ENCODE measurements at places on chromosomes 1 and 21.

- DNase-seq = no peak
Observed at GRCh38 chr1:237858992-237859391, 31.7 kb downstream of the ZP4 start.

DNA sequence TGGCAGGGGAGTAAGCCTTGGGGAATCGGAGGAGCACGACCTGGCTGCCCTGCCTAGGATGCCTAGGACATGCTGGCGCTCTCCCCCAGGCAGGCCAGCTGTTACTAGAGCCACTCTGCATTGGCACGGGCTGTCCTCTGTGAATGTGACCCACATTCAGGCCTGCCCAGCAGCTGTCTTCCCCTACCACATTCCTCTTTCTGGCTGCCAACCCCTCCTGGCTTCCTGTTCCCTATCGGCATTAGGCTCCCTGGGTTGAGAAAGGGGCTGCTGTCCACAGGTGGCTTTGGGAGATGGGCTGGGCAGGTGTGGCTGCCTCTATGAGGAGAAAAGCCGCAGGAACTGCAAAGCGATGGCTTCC is 2.3 kb upstream of the NFASC start:
- no peak for DNase-seq

GRCh38 chr1:162169031-162169790 is 99.7 kb downstream of the NOS1AP start:
- DNase-seq = no peak

GRCh38 chr1:155320252-155320651 is 442 bp upstream of the RUSC1 start:
- no peak for DNase-seq

GRCh38 chr1:167440776-167441175 is 77.6 kb downstream of the CD247 start:
- no peak for DNase-seq

- DNase-seq = peak; percentile 68
Observed at GRCh38 chr1:41662061-41662764, 177.7 kb upstream of the EDN2 start.

GRCh38 chr1:197692965-197693364 is 82.3 kb downstream of the DENND1B start:
- peak; percentile 49 for DNase-seq

GRCh38 chr1:157438146-157438545 is 114.2 kb downstream of the FCRL5 start:
- DNase-seq = peak; percentile 16

DNA sequence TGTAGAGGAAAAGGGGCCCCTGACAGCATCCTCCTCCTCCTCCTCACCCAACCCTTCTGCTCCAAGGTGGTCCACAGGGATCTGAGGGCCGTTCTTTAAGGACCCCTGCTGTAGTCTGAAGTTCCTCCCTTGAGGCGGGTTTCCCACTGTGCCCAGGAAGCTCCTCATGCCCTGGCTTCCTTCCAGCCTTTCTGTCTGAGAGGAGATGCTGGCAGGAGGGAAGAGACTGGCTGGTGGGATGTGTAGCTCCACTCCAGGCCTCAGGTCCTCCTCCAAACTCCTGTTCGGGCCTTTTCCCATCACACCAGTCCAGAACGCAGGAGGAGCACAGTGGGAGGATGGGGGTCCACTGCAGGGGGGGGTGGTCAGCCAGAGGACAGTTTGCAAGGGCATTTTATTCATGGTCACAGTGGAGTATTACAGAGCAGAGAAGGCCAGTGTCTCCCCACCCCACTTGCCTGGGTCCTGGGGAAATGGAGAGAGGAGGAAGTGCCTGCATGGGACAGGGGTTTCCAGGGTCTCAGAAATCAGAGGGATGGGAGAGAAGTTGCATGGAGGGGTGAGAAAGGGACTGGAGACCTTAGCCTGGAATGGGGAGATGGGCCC is 7.8 kb downstream of the ETV3L start:
- DNase-seq = no peak

DNA sequence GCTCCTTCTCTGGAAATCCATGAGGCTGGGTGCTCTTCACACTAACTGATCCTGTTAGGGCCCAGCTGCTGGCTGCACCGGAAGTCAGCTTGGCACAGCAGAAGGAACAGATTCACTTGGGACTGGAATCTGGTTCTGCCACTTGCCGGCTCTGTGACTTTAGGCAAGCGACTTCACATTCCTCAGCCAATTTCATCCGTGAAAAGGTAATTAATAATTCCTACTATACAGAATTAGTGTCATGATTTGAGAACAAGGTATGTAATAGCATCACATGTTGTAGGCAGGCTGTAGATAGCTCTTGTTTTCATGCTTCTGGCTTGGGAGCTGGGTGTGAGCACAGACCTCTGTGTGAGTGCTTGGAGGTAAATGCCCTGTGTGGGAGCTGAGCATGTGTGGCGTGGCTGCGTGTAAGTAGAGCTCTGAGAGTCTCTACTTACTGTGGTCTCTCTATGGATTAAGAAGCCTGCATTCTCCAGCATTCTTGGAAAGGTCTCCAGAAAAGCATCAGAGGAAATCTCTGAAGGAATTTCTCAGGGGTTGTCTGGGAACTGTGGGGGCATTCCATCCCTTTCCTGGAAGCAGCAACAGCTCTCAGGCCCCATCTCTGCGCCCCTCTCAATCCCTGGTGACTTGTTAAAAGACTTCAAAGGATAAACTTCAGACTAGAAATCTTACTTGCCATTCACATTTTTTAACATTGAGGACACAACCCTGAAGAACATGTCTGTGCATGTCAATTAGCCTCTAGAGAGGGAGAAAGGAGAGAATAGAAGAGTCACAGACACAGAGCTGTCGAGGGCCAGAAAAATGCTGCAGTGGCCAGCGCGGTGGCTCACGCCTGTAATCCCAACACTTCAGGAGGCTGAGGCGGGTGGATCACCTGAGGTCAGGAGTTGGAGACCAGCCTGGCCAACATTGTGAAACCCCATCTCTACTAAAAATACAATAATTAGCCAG is 47.7 kb upstream of the PPM1J start:
- DNase-seq = peak; percentile 39

DNA sequence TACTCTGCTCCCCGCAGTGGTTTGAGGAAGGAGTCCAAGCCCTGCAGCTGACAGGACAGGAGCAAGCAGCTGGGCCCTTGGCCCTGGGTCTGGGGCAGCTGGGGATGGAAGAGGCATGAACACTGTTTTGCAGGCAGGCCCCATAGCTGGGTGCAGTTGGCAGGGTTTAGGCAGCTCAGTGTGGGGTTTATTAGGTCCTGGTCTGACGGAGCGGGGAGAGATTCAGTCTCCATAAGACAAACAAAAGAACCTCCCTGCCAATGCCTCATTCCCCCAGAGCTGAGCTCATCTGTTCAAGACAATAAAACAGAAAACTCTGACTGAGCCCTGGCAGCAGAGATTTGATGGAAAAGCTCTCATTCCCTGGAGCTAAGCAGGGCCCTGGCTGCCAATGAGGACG is 37.3 kb downstream of the OLFML2B start:
- DNase-seq = no peak

DNA sequence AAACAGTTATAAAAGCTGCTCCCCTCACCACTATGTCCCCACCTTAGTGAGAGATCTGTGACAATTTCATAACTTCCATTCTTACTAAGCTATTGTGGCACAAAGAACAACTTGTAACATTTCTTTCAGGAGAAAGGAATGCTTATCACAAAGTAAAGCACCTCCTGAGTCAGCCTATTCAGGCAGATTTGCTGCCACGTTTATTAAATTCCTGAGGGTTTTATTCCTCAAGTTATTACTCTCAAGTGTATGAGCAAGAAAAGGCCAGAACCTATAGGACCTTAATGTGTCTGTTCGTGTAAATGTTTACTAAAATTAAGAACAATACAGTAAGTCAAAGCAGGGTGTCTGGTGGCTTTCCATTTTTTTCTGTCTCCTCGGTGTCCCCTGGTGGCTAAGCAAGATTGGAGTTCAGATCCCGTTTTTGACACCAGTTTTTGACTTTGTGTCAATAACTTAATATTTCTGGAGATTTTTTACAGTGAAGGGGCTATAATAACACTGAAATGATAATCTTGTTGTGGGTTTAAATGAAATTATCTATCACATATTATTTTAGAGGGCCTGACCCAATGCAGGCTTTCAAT is 1539.6 kb downstream of the BRINP3 start:
- peak; percentile 4 for DNase-seq

DNA sequence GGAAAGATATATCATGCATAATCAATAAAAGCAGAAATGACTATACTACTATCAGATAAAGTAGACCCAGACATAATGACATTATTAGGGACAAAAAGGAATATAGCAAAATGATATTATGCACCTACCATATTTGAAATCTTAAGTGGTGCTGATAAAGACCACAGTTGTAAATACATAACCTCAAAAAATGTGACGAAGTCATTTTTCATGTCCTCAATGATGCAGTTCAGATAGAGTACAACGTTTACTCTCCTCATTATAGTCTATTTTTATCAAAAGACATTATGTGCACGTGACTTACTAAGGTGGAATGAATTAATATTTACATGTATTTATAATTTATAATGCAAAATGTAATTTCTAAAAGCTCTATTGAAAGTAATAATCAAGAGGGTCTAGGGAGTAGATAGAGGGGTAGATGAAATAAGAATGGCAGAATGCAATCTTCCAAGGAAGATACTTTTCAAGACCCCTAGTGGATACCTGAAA is 61.7 kb upstream of the TNFSF4 start:
- DNase-seq = no peak

- DNase-seq = peak; percentile 30
Observed at GRCh38 chr1:200938955-200939354, 44.3 kb downstream of the INAVA start.

- no peak for DNase-seq
Observed at GRCh38 chr1:50132347-50132894, 23.7 kb downstream of the ELAVL4 start.

GRCh38 chr1:21290546-21290944 is 282 bp upstream of the ECE1 start:
- DNase-seq = no peak

GRCh38 chr1:61004262-61005003 is 77.9 kb upstream of the NFIA start:
- peak; percentile 10 for DNase-seq

- peak; percentile 13 for DNase-seq
Observed at GRCh38 chr1:61638911-61639605, 85.9 kb downstream of the TM2D1 start.

Data from fibroblast of pulmonary artery (primary cell).